ENCODE measurements at places on chromosomes 3 and 15. TPM values are rescaled to one million over a fixed set of nuclear protein-coding genes. Genes with fewer than 3 reads are reported as not detected.

Gene RBMS3
- 31.7 TPM for total RNA-seq

Gene TLR9
- total RNA-seq: not detected

Gene GPR171
- total RNA-seq: not detected

Gene EXD1
- total RNA-seq: not detected

Gene ZNF445
- 5.8 TPM for total RNA-seq

DNA sequence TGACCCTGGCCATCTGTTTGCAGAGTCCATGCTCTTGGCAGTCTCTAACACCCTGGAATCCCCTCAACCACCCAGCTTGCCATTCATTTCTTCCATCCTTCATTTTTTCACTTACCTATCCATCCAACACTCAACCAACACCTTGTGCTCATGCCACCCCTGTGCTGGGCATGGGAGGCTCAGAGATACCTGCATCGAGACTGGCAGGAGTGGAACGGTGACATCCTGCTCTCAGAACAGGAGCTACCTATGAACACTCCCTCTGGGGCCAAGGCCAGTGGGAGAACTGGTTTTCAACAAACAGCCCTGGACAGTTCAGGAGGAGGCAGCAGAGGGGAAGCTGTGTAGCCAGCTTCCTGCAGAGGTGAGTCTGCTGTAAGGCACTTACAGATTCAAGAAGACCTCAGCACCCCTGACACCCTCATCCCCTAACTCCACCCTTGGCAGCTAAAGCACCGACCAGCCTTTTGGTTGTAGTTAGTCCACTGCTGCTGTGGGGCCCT, 19.5 kb upstream of the ATP2B2 start:
- no peak overlapping the region for H3K4me3 ChIP-seq
- no peak overlapping the region for H3K27ac ChIP-seq
- H3K4me1 ChIP-seq: no peaks in the 10 kb centered on the region
- H3K36me3 ChIP-seq: no peaks in the 10 kb centered on the region

- H3K4me3 ChIP-seq: no peak overlapping the region
- peaks cover 88% of the 10 kb centered on the region for H3K36me3 ChIP-seq
- H3K27me3 ChIP-seq: no peaks in the 10 kb centered on the region
- DNase-seq: no peak
Measured at GRCh38 chr3:120424506-120424905, 26.3 kb downstream of the FSTL1 start.

- no peaks in the 10 kb centered on the region for H3K36me3 ChIP-seq
- no peak overlapping the region for H3K4me3 ChIP-seq
- no peaks in the 10 kb centered on the region for H3K4me1 ChIP-seq
- DNase-seq: no peak
- no peak overlapping the region for H3K27ac ChIP-seq
Measured at GRCh38 chr15:32952901-32953532, 235.2 kb downstream of the GREM1 start.

GRCh38 chr3:88758676-88759075, 348.7 kb upstream of the EPHA3 start:
- no peaks in the 10 kb centered on the region for H3K27me3 ChIP-seq
- no peaks in the 10 kb centered on the region for H3K36me3 ChIP-seq
- H3K4me1 ChIP-seq: no peaks in the 10 kb centered on the region
- no peak overlapping the region for H3K27ac ChIP-seq
- H3K4me3 ChIP-seq: no peak overlapping the region

DNA sequence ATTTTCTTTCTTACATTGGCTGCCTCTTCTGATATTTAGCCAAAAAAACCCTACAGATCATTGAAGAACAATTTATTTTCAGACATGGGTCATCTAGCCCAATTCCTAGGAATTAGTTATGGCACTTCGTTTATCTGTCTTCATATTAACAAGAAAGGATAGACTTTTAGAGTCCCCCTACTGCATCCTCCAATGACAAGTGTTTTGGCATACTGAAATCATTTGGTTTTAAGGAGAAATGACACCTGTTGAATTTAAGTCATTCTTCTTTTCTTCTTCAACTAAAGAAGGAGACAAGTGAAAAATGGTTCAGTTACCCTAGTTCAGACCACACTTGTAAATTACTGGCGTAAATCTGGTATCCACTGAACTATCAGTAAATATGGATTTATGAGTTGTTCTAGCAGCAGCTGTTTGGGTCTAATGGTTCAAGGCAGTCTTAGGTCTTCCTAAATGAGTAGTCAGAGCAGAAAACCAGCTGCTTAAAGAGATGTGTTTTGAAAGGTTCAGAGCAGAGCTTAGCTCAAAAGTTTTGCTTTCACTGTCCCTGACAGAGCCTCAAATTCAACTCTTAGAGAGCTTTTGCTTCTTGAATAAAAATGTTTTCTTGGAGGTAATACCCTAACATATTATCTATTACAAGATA, 5.6 kb downstream of the VGLL3 start:
- peak; percentile 37 for DNase-seq
- no peaks in the 10 kb centered on the region for H3K36me3 ChIP-seq
- peaks cover 67% of the 10 kb centered on the region for H3K4me1 ChIP-seq

Measured in SJSA1 (cell line).